Activated T-helper 9 cell treated with anti-CD3 and anti-CD28 coated beads, Interleukin-2, amount 50 U/mL, for 16 hours (primary cell): ENCODE measurements at places on chromosomes 1 and 21.

GRCh38 chr1:22488319-22488718, 36.7 kb downstream of the ZBTB40 start:
- no peak for DNase-seq

DNA sequence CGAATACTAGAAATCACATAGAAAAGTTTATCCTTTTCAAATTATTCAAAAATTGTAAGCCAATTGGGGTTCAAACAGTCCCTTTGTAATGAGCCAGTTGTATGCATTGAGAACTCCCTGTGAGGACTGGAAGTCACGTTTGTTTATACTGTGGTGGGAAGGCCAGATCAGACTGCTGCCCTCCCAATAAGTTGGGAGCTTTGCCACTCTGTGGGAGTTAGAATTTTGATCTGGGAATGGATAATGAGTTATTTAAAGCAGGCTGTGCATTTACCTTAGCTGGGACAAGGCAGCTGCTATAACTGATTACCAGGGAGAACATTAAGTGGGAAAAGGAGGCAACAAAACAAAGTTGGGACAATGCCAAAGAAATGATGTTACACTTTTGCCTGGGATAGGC, 178.8 kb downstream of the SDCCAG8 start:
- no peak for DNase-seq

GRCh38 chr1:30689901-30690645, 33.3 kb downstream of the MATN1 start:
- no peak for DNase-seq

DNA sequence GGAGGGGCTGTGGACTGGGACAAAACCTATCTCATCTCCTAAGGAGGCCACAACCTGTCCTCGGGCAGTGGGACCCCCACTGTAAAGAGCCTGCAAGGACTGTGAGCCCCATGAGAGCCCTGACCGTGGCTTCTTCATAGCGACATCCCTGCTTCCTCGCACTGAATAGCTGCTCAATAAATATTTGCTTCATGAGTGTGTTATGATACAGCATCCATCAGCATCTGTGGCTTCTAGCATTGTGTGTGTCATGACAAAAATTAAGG, 40.5 kb upstream of the CSF3R start:
- DNase-seq = no peak

DNA sequence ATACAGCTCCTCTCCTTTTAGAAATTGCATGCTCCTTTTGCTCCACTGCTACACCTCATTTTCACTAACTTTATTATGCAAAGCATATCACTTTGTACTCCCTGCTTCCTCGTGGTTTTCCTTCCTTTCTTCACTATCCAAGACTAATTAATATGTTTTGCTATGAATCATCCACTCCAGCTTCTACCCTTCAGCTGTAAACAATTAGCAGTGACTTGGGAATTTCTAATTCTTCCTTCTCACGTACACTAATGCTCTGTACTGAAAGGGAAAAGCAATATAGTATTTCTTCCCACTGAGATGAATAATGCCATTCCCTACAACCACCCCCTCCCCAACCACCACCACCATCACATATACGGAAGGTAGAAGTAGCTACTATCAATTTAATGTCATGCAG, 1917.0 kb downstream of the MRPL39 start:
- no peak for DNase-seq

DNA sequence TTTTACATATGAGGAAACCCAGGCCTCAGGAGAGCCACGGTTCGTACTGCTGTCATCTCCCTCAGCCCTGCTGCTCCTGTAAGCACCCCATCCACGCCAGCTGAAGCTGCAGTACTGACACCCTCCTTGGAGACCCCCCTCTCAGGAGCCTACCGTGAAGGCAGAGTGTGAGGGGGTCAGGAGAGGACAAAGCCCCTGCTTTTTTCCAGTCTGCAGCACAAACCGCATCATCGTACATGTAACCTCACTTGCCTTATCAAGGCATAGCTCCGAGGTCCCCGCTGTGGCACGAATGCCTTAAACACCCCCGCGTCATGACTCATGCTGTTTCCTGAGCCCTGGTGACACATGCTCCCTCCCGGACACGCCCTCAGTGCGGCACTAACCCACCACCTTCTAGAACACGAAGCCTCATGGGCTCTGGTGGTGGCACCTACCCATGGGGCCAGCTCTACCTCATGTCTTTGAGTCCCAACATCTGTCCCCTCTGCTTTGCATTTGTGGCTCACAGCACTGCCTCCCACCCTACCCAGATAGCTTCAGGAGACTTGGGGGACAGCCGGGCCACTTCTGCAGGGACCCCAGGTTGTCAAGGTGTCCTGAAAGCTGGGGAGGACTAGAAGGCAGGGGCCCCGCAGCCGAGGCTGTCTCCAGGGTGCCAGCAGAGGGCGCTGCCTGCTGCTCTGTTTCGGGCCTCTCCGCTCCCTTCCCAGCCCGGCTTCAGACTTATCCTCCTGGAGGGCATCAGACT, 4.9 kb downstream of the SH3BGRL3 start:
- DNase-seq = peak; percentile 95

GRCh38 chr1:241485145-241485544, 34.4 kb downstream of the FH start:
- DNase-seq = no peak

- DNase-seq = no peak
Measured at GRCh38 chr1:83691953-83692500, 306.9 kb downstream of the TTLL7 start.

DNA sequence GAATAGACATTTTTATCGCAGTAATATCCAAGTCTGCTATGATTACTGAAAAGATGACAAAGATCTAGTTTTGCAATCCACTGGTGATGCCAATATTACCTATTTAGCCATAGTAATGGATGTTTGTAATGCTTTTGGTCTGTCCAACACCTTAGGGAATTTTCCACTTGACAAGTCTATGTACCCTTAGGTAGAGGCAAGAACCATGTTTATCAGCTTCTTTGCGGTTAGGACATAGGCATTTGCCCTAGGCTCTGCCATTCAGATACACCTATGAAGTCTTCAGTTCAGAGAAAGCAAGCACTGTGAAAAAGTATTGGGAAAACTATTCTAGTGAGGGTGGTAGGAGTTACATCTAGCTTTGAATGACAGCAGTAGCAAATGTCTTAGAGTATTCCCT, 40.2 kb upstream of the SLC35D1 start:
- DNase-seq = no peak
